Ascending aorta (tissue), 2 donors: ENCODE measurements at places on chromosomes 7 and 10. TPM values are rescaled to one million over a fixed set of nuclear protein-coding genes. Genes with fewer than 3 reads are reported as not detected.

DNA sequence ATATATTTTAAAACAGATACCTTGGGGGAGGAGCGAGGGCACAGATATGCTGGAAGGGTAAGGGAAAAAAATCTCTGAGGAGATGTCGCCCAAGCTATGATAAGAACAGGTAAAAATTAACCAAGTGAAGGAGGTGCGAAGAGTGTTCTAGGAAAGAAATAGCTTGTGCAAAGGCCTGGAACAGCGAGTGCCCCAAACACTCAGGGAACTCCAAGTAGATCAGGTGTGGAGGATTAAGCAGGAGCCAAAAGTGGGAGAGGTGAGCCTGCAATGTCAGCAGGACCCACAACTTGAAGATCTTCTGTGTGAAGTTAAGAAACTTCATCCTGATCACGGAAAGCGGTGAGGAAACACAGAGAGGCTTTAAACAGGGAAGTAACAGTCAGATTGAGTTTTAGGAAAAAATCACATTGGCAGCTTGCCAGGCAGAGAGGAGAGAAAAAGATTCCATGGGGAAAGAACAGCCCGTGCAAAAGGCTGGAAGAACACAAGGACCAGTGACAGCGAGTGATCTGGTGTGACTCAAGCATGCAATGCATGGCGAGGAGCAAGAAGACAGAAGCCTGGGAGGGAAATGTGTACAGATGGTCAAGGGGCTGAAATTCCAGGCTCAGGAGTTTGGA is 30.7 kb downstream of the FGF8 start:
- H3K4me3 ChIP-seq, result no peak overlapping the region
- no peaks in the 10 kb centered on the region for H3K36me3 ChIP-seq
- no peaks in the 10 kb centered on the region for H3K27me3 ChIP-seq
- no peak overlapping the region for H3K27ac ChIP-seq
- no peaks in the 10 kb centered on the region for H3K4me1 ChIP-seq
- DNase-seq, result no peak

DNA sequence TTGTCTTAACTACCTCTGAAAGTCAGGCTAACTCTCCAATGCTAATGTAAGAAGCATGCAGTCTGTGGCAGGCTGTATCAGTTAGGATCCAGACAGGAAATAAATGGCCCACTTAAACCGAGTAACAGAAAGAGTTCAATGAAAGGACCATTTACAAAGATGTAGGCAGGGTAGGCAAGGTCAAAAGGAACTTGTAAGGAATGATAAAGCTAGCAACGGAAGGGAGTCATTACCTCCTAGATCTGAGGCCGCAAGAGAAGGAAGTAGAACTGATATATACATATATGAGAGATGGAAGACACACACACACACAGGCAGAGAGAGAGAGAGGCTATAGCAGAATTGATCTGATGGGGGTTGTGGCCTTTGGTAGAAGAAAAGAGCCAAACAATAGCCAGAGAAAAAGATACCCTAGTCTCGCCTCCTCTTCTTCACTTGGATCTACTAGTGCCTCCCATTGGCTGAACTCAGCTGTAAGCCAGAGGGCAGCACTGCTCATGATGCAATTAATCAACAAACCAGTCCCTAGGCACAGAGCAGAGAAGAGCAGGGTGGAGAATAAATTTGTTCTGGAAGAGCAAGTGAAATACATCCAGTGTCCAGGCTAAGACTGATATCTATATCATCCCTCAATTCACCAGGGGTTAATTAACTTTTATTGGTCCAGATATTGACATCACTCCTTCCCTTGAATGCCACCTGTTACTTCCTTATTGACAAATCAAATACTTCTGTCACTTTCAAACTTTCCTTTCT is 91.2 kb downstream of the LSMEM1 start:
- no peaks in the 10 kb centered on the region for H3K36me3 ChIP-seq
- no peaks in the 10 kb centered on the region for H3K27me3 ChIP-seq
- no peaks in the 10 kb centered on the region for H3K4me1 ChIP-seq
- no peak overlapping the region for H3K4me3 ChIP-seq
- DNase-seq, result no peak
- no peak overlapping the region for H3K27ac ChIP-seq

- no peaks in the 10 kb centered on the region for H3K4me1 ChIP-seq
- no peak overlapping the region for H3K27ac ChIP-seq
- no peak overlapping the region for H3K4me3 ChIP-seq
- H3K27me3 ChIP-seq, result no peaks in the 10 kb centered on the region
- H3K36me3 ChIP-seq, result no peaks in the 10 kb centered on the region
- no peak for DNase-seq
Measured at GRCh38 chr10:78507510-78508160, 474.0 kb downstream of the RPS24 start.

- no peak overlapping the region for H3K4me3 ChIP-seq
- DNase-seq, result no peak
Measured at GRCh38 chr10:110827410-110827809, 44.3 kb upstream of the PDCD4 start.

DNA sequence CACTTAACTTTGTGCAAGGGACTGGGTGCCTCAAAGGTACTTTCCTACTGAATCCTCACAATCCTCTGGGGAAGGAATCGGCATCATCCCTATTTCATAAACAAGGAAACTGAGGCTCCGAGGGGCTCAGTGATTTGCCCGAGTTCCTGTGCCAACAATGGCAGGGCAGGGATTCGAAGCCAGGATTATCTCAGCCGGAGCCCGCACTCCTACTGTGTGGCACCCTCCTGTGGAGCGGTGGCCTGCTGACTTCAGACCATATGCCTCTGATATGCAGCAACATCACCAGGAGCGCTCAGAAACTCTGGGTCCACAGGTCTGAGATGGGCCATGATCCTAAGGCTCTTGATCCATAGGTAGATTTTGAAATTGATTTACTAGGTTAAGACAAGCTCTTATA is 46.6 kb downstream of the PODXL start:
- no peak for DNase-seq
- no peak overlapping the region for H3K27ac ChIP-seq
- no peaks in the 10 kb centered on the region for H3K36me3 ChIP-seq
- H3K27me3 ChIP-seq, result no peaks in the 10 kb centered on the region

DNA sequence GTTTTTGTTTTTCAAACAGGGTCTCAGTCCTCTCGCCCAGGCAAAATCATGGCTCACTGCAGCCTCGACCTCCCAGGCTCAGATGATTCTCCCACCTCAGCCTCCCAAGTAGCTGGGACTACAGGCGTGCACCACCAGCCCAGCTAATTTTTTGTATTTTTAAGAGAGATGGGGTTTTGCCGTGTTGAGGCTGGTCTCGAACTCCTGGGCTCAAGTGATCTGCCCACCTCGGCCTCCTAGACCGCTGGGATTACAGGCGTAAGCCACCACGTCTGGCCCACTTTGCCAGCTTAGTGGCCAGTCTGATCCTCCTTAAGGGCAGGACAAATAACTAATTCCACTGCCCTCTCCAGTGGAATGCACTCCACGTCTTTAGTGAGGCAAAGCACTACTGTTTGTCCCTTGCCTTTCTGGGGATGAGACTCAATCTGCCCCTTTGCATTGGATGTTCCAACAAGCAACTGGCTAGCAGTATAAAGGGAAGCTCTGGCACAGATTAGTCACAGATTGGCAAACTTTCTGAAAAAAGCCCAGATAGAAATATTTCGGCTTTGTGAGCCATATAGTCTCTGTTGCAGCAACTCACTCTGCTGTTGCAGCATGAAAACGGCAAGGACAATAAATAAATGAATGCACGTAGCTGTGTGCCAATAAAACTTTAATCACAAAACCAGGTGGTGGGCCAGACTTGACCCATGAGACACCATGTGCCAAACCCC is 143.8 kb upstream of the RHEB start:
- H3K36me3 ChIP-seq, result no peaks in the 10 kb centered on the region
- no peaks in the 10 kb centered on the region for H3K27me3 ChIP-seq
- no peak overlapping the region for H3K4me3 ChIP-seq
- no peak overlapping the region for H3K27ac ChIP-seq
- DNase-seq, result no peak

DNA sequence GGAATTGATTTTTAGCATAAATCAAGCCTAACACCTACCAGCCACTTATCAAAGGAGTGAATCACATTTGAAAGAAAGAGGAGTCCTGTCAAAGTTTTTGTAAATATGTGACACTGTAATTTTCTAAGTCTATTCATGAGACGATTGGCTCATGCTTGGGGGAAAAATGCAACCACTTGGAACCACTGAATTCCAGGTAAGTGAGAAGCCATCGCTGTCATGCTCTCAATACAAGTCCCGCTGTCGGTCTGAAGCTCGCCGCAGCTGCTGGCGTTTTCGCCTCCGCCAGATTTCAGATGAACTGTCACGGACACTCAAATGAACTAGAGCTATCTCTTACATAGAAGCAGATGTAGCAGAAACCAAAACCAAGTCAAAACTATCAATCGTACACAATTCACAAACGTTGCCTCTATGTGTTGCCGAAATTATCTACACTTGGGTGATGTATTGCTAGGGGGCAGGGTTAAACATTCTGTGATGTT is 279.8 kb upstream of the FZD8 start:
- DNase-seq, result no peak
- H3K27me3 ChIP-seq, result no peaks in the 10 kb centered on the region
- no peak overlapping the region for H3K4me3 ChIP-seq
- no peaks in the 10 kb centered on the region for H3K36me3 ChIP-seq

GRCh38 chr10:57657164-57657765 is 610.4 kb downstream of the IPMK start:
- H3K27ac ChIP-seq, result no peak overlapping the region
- no peaks in the 10 kb centered on the region for H3K36me3 ChIP-seq
- no peak for DNase-seq

GRCh38 chr7:139623518-139623917 is 100.0 kb downstream of the CLEC2L start:
- no peak for DNase-seq
- H3K4me3 ChIP-seq, result no peak overlapping the region
- H3K4me1 ChIP-seq, result no peaks in the 10 kb centered on the region
- no peaks in the 10 kb centered on the region for H3K27me3 ChIP-seq
- peaks cover 30% of the 10 kb centered on the region for H3K36me3 ChIP-seq

DNA sequence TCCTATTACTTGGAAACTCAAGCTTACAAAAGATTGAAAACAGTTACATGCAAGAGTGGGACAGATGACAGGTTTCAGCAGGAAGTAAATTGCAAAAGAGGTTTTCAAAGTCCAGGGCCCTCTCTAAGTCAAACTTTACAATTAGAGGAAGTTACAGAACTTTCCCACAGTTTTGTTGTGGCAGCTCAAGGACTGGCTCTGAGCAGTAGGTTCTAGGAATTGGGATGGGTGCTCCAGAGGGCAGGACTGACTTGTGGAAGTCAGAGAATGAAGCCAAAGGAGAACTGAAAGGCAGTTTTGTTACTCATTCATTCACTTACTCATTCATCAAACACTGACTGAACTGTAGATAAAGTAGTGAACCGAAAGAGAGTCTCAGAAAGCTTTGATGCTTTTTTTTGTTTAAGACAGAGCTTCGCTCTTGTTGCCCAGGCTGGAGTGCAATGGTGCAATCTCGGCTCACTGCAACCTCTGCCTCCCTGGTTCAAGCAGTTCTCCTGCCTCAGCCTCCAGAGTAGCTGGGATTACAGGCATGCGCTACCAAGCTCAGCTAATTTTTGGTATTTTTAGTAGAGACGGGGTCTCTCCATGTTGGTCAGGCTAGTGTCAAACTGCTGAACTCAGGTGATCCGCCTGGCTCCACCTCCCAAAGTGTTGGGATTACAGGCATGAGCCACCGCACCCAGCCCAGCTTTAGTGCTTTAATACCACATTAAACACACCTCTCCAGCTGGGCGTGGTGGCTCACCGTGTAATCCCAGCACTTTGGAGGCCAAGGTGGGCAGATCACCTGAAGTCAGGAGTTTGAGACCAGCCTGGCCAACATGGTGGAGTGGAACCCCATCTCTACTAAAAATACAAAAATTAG is 66.8 kb upstream of the CCNJ start:
- no peaks in the 10 kb centered on the region for H3K27me3 ChIP-seq
- no peaks in the 10 kb centered on the region for H3K36me3 ChIP-seq
- no peak overlapping the region for H3K27ac ChIP-seq
- H3K4me3 ChIP-seq, result no peak overlapping the region

DNA sequence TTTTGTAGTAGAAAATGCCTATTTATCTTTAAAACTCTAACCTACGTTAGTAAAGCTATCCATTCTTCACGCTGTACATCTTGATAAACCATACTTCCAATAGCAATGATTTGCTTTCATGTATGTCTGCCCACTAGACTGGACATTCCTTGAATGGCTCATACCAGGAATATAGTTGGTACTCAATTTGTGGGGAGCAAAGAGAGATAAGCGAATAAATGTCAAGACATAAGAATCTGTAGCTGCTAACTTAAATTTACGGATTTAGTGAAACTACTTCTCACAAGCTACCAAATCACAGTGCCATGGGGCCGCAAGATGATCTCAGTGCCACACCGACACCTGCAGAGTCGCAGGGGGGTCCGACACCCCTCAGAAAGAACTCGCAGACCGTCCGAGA is 763 bp upstream of the RALA start:
- H3K4me3 ChIP-seq, result peak overlapping the region; percentile 97
- peak overlapping the region; percentile 81 for H3K27ac ChIP-seq
- no peaks in the 10 kb centered on the region for H3K36me3 ChIP-seq
- DNase-seq, result no peak

DNA sequence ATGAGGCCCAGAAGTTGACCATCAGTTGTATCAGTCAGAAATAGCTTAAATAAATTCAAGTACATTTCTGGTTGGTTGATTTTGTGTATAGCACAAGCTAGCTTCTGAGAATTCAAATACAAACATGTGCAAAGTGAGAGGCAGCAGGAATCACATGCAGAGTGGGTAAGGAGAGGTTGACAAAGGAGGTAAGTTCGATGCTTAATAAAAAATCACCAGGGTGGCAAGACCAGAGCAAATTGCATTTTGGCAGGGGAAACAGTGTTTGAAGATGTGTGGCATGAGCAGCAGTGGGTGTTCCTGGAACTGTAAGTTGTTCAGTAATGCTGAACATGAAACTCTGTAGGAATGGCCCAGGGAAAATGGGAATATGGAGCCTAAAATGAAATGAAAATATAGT is 52.6 kb downstream of the GNAI1 start:
- no peak overlapping the region for H3K27ac ChIP-seq
- no peaks in the 10 kb centered on the region for H3K36me3 ChIP-seq
- H3K4me3 ChIP-seq, result no peak overlapping the region
- no peak for DNase-seq
- no peaks in the 10 kb centered on the region for H3K4me1 ChIP-seq

- peak overlapping the region; percentile 75 for H3K4me3 ChIP-seq
- peaks cover 46% of the 10 kb centered on the region for H3K4me1 ChIP-seq
- peaks cover 34% of the 10 kb centered on the region for H3K36me3 ChIP-seq
- DNase-seq, result no peak
Measured at GRCh38 chr10:103451091-103451813, 918 bp downstream of the CALHM2 start.

GRCh38 chr10:61779950-61780659 is 117.4 kb downstream of the CABCOCO1 start:
- no peak overlapping the region for H3K4me3 ChIP-seq
- peaks cover 3% of the 10 kb centered on the region for H3K4me1 ChIP-seq
- H3K36me3 ChIP-seq, result no peaks in the 10 kb centered on the region
- DNase-seq, result peak; percentile 83
- H3K27ac ChIP-seq, result no peak overlapping the region

The GARIN1A gene
- 0.53 TPM for total RNA-seq

The OR2A1 gene
- total RNA-seq, result not detected

The CACNB2 gene
- total RNA-seq, result 0.96 TPM

The SPDYE3 gene
- total RNA-seq, result not detected

The RABGEF1 gene
- 31.6 TPM for total RNA-seq
